ENCODE measurements at places on chromosomes 5 and 9. TPM values are rescaled to one million over a fixed set of nuclear protein-coding genes. Genes with fewer than 3 reads are reported as not detected.

GRCh38 chr9:113807173-113808061, 68.7 kb upstream of the ZNF618 start:
- DNase-seq = peak; percentile 50

DNA sequence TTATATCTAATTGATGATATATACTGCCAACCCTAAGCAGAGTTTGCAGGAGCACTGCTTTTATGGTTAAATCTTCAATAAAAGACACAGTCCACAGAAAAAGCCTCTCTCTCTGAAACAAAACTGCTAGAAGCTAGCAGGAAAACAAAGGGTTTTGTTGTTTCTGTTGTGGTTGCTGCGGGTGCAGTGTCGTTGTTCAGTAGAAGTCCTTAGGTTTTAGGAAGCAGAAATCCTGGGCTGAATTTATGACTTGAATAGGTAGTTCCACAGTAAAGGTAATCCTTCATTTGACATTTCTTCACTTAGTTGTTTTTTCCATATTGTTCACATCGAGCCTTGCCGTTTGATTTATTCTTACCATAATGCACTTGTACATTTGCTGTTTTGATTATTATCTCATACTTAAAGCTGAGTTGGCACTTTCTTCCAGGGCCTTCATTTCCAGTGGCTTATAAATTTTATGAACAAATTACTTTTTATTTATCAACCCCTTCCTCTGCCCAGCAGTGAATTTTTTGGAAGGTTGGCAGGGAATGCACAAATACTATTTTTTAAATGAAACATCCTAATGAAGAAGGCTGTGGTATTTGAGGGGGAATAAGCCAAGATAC, 209.6 kb upstream of the SLC30A5 start:
- no peak for DNase-seq

- no peak for DNase-seq
Measured at GRCh38 chr5:147482706-147483180, 27.1 kb downstream of the DPYSL3 start.

DNA sequence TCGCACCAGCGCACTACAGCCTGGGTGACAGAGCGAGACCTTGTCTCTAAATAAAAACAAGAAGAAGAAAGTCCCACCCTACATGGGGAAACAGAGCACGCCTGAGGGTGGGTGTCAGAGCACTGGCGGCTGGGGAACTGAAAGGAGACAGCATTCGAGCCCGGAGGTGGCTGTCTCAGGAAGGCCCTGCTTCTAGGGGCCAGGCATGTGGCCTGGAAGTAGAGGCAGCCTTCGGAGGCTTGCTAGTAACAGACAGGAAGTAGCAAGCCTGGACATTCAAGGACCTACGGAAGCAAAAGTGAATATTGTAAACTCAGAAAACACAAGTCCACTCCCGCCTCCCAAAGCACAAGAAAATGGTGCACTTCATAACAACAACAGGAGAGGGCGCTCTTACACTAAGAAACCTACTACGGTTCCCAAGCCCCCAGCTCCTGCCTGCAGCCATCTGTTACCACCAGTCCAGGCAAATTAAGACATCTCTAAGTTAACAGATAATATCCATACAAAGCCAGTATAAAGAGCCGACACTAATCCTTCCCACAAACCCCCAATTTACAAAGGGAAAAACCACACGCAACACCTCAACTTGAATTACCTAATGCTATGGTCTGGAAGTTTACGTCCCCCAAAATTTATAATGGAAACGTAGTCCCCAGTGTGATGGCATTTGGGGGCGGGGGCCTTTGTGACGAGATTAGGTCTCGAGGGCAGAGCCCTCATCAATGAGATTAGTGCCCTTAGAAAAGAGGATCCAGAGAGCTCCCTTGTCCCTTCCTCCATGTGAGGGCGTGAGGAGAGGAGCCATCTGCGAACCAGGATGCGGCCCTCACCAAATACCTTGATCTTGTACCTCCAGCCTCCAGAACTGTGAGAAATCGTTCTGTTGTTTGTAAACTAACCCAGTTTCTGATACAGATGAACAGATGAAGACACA, 7.7 kb downstream of the RASGEF1C start:
- DNase-seq = no peak

DNA sequence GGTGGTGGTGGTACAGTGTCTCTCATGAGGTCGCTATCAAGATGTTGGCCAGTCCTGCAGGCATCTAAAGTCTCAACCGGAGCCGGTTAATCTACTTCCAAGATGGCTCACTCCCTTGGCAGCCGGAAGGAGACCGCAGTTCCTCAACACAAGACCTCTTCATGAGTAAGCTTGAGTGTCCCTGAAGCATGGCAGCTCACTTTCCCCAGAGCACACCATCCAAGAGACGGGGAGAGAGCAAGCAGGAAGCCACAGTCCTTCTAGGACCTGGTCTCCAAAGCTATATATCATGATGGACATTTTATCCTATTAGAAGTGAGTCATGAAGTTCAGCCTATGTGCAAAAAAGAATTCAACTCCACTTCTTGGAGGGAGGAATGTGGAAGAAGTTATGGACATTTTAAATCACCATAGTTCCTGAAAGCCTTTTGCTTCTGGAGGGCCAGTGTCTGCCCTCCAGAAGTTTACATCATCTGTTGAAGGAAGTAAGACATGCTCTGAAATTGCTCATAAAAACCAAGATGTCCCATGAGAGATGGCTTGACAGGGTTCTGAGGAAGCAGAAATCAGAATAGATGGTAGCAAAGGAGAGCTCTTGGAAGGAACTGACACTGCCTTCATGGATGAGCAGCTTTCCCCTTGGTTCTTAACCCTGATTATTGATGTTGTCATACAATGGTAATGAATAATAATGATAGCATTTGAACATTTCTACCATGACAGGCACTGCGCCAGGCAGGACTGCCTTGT, 21.3 kb downstream of the GALNT10 start:
- no peak for DNase-seq

DNA sequence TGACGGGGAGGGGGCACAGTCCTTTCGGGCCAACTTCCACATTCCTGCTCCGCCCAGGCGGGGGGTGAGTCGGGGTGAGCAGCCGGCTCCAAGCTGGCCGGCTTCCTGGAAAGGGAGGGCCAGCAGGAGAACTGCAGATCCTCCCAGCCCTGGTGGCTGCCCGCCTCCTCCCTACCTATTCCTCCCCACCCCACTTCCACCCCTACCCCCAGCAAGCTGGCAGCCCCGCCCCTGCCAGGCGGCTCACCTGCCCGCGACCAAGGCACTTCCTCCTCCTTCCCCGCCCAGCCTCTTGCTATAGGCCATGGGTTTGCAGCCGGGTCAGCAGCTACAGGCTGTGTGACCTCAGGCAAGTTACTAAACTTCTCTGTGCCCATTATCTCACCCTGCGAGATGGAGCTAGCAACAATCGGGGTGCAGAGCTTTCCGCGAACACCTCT, 5.6 kb upstream of the IRF1 start:
- DNase-seq = peak; percentile 90

- DNase-seq = no peak
Measured at GRCh38 chr9:95870906-95871305, 4.6 kb upstream of the ERCC6L2 start.

DNA sequence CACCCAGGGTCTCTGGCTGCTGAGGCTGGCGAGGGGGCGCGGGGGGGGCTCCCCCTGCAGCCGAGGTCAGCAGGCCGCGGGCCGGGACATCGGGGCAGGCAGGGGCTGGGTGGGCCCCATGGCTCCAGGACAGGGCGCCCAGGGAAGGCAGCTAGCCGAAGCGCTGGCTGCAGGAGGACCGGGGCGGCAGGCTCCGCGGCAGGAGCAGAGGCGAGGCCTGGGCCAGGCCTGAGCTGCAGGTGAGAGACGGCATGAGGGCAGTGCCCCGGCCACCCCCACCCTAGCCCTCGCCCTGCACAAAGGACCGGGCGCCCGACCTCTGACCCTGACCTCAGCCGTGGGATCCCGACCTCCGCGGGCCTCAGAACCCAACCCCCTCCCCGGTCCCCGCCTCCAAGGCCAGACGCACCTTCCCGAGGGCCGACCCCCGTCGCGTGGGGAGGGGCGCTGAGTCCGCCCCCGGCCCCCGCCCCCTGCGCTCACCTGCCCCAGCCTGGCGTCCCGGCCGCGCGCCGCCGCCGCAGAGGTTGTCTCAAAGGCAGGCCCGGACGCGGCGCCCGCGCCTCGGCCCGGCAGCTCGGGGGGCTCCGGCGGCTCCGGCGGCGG, 431 bp downstream of the RNF208 start:
- no peak for DNase-seq

GRCh38 chr9:121686930-121687541, 35.6 kb downstream of the DAB2IP start:
- peak; percentile 50 for DNase-seq

DNA sequence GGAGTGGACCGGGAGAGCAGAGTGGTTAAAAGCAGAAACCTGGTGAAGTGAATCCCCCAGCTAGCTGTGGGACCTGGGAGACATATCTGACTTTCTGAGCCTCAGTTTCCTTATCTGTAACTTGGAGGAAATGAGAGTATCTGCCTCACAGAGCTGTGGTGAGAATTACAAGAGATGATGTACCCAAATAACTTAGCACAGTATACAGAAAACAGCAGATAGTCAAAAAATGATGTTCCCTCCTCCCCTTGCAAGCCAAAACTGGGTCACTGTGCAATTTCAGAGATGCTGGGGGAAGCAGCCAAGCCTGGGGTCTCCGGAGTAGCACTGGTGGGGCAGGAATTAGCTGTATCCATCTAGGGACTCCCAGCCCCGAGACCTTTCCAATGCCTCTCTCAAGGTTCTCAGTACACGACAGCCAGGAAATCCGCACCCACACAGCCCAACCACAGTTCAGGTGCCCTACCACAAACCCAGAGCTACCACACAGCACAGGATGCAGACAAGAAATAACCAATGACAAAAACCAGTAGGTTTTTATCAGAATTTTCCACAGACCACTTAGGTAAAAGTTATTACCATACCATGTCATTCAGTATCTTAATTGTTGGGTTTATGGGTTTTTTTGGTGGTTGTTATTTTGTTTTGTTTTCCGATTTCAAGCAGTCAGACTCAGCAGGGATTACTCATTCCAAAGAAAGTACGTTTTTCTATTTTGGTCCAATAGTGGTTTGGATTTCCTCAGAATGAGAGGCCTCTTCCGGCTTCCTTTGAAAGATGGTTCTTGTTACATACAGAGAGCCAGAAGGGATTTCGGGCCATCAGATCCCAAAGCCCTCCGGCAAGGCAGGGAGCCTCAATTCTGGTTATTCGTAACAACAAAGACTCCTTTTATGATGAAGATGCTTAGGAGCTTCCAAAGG, 4.9 kb upstream of the HRH2 start:
- DNase-seq = peak; percentile 90

- no peak for DNase-seq
Measured at GRCh38 chr9:126612813-126613641, 701 bp upstream of the LMX1B start.

DNA sequence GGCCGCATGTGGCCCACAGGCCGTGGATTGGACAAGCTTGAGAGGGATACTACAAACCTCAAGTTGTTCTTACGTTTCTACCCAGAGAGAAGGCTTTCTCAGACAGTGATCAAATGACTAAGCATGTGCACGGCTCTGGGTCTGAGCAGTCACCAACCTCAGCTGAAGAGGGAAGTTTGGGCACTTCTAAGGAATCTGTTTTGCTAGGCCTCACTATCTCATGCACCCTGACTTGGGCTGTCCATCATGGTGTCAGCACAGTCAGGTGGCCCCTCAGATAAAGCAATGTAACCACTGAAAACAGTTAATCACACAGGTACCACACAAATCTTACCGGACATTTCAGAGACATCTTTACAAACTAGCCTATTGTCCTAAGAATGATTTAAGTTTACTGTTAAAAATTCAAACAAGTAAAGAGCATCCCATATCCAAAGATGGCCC, 24.6 kb downstream of the CSF2 start:
- no peak for DNase-seq

- DNase-seq = no peak
Measured at GRCh38 chr5:158805195-158805594, 294.5 kb downstream of the EBF1 start.

GRCh38 chr5:129474544-129474943, 14.4 kb downstream of the ADAMTS19 start:
- DNase-seq = no peak

DNA sequence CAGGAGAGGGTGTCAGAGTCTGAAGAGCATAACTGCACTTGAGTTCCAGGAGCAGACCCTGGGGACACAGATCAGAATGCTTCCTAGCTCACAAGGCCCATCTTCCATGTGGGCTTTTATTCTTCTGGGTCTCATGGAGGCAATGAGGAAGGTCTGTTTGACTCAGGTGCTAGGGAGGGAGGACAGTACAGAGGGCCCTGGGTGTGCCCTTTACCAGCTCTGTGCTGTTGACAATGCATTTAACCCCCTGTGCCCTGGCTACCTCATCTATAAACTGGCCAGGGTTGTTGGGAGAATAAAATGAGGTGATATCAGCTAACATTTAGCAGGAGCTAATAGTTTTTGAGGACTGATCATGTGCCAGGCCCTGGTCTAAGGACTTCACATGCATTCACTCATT, 318.0 kb downstream of the DMAC1 start:
- DNase-seq = no peak

DNA sequence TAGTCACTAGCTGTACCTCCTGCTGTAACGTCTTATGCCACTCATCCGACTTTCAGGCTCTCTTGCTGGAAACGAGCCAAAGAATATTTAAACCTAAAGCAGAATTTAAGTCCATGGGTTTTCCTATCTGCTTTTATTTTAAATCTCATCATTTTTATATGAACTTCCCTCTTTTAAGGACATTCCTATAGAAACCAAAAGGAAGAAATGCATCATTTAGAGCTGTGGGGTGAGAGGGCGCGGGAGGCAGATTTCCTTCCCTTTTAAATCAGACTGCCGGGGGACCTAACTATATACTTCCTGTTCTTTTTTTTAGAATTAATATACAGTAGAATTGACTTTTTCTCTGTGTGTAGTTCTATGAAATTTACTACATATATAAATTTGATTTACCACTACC, 468.8 kb downstream of the BNC2 start:
- DNase-seq = no peak

DNA sequence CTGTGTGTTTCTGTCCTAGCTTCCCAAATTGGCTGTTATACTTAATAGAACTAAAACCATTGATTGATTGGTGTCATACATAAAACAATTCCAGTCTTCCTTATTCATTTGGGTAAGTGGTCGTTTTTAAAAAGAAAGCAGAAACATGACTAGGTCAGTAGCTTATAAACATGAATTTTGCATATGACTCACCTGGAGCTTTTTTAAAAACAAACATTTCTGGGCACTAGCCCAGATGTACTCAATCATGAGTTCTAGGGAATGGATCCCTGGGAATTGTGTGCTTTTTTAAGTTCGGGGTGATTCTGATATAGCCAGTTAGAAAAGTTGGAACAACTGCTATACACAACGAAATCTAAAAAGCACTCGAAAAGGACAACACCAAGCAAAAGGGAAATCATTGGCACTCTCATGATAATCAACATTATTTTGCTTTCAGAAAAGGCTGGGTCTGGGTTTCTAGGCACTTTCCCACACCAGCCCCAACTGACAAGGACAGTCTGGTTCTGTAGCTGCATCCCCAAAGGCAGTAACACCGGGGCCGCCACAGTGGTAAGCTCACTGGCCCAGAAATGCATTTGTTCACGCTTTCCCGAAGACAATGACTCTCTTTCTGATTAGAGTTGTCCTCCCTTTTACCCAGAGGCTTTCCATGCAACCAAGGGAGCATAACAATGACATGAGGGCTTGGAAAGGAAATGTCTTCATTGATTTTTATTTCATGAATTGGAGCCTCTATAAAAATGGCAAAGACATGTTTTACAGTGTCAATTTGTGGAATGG, 664.9 kb upstream of the WWC1 start:
- DNase-seq = peak; percentile 11

FOXD4 gene
- not detected for total RNA-seq

OBP2B gene
- not detected for total RNA-seq

ARRDC1 gene
- 15.0 TPM for total RNA-seq

NME5 gene
- total RNA-seq = 0.29 TPM

C9orf78 gene
- 44.1 TPM for total RNA-seq

FCN2 gene
- not detected for total RNA-seq

SLC6A18 gene
- not detected for total RNA-seq

SOWAHA gene
- total RNA-seq = not detected

ADCY2 gene
- total RNA-seq = under 0.01 TPM
